ENCODE measurements at places on chromosomes 11 and 22.

GRCh38 chr11:2143799-2144543, 4.8 kb upstream of the IGF2 start:
- DNase-seq: no peak

- DNase-seq: no peak
Measured at GRCh38 chr11:29448246-29448877, 568.5 kb downstream of the KCNA4 start.

DNA sequence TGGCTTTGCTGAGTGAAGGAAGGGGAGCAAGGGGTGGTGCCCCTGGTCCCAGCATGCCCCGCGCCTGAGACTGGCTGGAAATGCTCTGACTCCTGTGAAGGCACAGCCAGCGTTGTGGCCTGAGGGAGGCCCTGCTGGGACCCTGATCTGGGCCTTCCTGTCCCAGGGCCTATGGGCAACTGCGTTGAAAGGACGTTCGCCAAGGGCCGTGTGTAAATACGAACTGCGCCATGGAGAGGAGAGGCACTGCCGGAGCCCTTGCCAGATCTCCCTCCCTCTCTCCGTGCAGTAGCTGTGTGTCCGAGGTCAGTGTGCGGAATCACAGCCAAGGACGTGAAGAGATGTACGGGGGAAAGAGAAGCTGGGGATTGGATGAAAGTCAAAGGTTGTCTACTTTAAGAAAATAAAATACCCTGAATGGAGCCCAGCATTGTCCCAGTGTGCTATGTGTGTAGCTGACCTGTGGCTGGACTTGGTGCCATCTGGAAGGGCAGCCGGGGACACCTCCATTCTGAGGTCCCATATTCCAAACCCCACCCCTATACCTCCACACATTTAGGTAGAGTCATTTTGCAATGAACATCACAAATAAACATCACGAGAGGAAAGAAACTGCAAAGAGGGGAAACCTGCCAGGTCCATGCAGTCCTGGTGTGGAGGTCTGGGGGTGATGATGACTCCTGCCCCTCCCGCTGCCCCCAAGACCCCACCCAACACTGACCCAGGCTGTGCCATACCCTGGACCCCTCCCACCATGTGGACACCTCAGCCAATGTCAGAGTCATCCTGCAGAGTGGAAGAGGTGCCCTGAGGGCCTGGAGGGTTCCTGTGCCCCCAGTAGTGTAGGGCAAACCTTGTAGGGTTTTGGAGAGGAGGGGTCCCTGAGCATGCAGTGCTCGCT, 16.9 kb downstream of the RSPH14 start:
- no peak for DNase-seq

DNA sequence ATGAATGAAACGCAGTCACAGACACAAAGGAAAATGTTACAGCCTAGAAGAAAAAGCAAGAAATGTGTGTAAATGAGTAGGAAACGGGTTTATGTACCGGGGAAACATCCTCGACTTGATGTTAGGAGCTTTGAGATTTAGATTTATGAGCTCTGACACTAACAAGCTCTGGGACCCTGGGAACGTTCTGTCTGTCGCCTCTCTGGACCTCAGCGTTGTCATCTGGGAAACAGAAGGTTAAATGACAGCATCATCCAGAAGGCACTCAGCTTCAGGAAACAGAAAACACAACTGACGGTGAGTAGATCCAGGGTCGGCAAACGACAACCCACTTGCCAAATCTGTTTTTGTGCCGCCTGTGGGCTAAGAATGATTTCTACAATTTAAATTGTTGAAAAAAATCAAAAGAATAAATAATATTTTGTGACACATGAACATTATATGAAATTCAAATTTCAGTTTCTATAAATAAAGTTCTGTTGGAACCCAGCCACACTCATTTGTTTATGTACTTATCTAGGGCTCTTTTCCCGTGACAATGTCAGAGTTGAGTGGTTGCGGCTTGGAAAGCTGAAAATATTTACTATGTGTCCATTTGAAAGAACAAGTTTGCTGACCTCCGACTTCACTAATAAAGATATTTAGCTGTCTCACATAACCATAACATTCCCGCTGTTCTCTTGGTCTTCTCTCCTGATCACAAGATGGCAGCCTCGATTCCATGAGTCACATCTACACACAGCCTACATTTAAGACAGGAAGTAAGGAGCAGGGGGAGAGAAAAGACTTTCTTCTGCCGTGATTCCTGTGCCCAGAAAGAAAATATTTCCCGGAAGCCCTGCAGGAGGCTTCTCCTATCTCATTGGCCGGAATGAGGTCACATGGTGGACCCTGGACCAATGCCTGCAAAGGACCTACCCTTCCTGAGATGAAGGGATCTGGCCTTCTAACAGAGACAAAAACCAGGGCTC, 47.1 kb upstream of the SYT13 start:
- DNase-seq: no peak

GRCh38 chr22:30591191-30591587, 521 bp downstream of the PES1 start:
- no peak for DNase-seq

- no peak for DNase-seq
Measured at GRCh38 chr11:66492161-66492865, 12.1 kb downstream of the DPP3 start.

Measured in NCI-H1105 (cell line).